ENCODE measurements at places on chromosomes 7 and 10.

DNA sequence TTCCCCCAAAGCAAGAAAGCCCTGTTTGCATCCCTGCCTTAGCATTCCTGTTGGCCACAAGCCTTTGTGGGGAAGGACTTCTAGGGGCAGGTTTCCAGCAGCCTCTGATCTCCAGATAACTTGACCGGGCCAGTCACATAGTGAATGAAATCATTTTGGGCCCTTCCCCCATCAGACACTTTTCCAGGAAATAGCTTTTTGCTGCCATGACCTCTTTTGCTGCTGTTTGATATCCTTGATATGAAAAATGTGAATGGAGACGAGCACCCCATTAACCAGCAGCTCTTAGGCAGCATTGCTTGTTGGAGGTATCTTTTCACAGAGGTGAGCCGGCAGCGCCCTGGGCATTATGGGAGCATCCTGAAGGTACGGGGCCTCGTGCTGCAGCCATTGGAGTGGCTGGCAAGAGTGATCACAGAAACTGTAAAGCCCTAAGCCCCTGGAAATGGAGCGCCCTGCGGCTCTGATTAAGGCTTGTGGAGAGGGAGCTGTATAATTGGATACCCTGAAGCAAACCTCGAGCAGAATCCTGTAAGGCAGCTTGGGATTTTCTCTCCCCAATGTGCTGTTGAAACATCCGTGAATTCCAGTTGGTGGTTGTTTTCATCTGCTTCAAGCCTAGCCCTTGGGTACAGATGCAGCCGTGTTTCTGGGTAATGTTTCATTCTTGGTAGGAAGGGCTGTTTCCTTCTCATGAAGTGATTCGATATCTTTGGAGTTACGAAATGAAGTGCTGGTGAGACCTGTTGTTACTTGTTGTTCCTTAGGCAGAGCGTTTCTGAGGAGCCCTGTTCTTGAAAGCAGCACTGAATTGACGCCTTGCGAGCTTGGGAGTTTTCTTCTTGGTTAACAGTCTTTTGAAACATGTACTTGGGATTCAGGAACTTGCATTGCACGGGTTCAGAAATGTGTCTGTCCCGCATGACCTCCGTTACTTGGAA is 179.0 kb downstream of the PTEN start:
- peak; percentile 43 for DNase-seq

GRCh38 chr10:6133331-6134098 is 44.7 kb downstream of the RBM17 start:
- DNase-seq, result no peak

- DNase-seq, result no peak
Measured at GRCh38 chr7:1446620-1447032, 12.6 kb downstream of the MICALL2 start.

DNA sequence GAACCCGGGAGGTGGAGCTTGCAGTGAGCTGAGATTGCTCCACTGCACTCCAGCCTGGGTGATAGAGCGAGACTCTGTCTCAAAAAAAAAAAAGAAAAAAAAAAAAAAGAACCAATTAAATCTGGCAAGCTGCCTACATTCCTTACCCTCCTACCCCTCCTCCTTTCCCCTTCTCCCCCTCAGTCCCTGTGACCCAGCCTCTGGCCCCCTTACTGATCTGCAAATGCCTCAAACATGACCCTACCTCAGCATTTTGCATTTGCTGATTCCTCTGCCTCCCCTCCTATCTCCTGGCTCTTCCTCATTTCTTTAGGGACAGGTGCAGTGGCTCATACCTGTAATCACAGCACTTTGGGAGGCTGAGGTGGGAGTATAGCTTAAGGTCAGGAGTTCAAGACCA is 19.3 kb downstream of the CDHR3 start:
- no peak for DNase-seq

DNA sequence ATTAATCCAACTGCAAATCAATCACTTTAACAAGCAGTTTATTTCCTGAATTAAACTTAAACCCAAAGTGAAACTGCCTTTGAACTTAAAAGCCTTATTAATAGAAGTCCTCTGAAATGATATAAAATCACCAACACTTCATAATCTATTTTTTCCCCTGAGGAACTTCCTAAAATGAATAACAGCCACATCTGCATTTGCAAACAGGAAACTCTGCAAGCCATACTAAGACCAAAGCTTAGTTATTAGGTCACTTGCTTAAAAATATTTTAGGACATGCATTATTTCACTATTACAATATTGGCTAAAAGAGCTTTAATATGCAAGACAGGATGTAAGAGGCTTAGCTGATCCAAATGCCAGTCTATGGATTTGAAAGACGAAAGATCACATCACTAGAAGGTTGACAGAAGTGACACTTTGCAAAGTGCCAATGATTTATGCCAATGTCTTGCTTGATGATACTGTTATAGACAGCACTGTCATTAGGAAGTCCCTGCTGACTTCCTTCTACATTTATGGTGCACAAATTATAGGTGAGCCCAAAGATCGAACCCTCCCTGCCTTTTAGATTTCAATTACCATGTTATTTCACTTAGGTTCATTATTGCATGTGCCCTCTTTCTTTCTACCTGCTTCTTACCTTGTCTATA is 99.9 kb upstream of the SKAP2 start:
- no peak for DNase-seq

DNA sequence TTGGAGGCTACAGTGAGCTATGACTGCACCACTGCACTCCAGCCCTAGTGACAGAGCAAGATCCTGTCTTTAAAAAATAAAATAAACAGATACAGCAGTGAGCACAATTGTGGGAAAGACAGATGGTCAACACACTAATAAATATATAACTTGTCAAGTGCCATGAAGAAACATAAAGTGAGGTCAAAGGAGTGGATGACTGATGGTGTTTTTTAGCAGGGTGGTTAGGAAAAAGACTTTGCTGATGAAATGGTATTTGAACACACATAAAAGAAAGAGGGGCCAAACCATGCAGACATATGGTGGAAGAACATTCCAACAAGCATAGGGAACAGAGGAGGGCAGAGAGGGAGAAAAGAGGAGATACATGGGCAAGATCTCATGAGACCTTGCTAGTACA is 392.7 kb upstream of the AUTS2 start:
- no peak for DNase-seq

GRCh38 chr7:45155941-45156340 is 1.6 kb upstream of the RAMP3 start:
- DNase-seq, result no peak

GRCh38 chr7:108205311-108205710 is 75.2 kb upstream of the LAMB4 start:
- no peak for DNase-seq

GRCh38 chr7:25615003-25615402 is 386.7 kb upstream of the NPVF start:
- DNase-seq, result no peak

DNA sequence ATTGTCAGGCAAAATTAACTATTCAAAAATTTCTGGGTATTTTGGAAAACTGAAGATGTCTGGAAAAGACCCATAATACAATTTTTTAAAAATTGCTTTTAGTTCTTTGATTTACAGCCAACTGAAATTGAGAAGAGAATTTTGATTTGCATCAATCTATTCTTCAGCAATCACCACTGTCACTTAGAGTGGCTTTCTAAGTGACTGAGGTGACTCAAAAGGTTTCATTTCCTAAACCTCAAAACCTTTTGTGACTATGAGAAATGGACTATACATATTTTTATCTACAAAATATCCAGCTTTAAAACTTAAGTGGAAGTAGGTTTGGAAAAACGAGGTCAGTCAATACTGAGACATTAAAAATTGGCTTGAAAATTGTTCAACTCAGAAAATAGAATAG is 60.0 kb downstream of the ENO4 start:
- no peak for DNase-seq

- DNase-seq, result no peak
Measured at GRCh38 chr10:33010132-33011037, 52.4 kb upstream of the ITGB1 start.

DNA sequence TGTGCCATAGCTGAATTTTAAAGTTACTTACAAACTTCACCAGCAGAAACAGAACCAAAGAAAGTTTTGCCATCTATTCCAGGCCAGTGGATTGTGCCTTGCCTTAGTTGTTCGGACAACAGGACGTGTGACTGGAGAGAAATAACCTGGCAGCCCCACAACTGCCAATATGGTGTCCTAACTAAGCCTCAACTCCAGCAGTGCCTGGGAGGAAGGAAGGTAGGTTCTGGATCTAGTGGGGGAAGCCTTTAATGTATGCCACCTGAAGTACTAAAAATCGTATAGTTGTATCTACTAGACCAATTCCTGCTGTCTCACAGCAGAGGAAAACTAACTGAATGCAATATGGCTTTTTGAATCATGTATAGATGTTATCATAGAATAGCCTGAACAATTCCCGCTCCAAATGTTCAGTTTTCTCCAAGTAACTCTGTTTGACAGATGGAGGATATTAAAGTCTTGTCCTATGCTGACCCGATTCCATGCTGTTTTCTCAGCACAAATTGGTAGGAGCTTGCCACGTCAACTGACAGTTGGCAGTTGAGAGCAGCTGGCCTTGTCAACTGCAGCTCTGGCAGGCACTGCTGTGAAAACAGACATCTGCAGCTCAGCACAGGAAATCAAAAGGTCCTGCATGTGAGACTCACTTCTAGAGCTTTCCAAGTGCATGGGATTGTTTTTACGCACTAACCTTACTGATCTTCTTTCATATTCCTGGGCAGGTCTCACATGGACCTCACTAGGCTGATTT is 84.5 kb upstream of the WNT16 start:
- DNase-seq, result no peak

Data from breast epithelium (tissue), 4 donors.